CD8-positive, alpha-beta memory T cell (primary cell): ENCODE measurements at places on chromosomes 3 and 15. TPM values are rescaled to one million over a fixed set of nuclear protein-coding genes. Genes with fewer than 3 reads are reported as not detected.

DNA sequence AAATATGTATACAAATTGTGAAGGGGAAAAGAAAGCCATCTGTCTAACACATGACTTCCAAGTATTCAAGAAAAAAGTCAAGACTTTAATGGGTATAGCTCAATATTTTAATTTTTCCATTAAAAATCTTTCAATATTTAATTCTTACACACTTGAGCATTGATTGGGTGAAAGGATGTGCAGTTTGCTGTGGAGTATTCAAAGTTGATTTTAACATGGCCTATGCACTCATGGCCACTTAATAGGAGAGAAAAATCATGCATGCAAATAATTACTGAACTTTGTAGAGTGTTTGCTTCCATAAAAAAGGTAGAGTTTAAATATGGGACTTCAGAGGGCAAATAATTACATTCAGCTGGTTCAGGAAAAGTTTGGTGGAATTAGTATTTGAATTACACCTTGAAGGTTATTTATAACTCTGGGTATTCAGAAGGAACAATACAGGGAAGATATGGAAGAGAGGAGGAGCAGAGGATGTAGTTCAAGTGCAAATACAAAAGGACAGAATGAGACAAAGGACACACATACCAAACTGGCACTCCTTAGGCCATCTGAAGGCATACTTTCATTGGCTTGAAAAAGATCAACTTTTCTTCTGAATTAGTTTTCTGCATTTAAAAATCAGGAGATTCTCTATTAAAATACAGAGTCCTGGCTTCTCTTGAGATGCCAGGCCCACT, 90.1 kb downstream of the OTOL1 start:
- H3K4me1 ChIP-seq = no peaks in the 10 kb centered on the region
- no peak overlapping the region for H3K27ac ChIP-seq
- no peak overlapping the region for H3K4me3 ChIP-seq

DNA sequence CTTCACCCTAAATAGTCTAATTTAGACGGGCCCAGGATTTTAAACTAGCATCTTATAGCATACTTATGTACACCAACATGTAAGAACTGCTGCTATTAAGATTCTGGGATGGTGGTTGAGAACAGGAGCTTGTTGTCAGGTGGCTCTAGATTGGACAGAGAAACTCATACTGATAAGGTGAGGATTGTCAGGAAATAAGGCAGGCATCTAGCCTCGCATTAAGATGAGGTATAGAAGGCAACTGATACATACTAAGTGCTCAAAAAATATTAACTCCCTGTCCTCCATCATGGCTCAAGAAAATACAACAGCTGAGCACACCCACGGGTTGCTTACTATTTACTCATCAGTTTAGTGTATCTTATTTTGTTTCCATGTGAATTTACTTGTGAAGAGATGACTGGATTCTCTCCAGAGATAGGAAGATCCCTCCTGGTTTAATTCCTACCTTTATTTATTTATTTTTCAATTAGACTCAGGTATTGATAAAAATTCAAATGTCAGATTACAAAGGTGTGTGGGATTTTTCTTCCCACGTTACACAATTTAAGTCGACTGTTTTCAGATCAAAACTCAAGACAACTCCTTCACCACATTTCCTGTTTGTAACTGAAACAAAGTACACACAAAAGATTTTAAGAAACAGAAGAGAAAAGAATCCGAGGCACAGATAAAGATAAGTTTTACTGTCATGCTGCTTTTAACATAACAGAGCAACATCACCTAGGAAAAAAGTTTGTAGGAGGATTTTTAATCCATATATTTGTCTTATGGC, at the start of gene TRAT1:
TRAT1 (plus strand) TSS at position 664 of the 775 bp plus-strand sequence. CDS start 142 bp downstream, outside the sequence.
- no peaks in the 10 kb centered on the region for H3K27me3 ChIP-seq

SLC6A20 gene
- total RNA-seq = not detected

DNA sequence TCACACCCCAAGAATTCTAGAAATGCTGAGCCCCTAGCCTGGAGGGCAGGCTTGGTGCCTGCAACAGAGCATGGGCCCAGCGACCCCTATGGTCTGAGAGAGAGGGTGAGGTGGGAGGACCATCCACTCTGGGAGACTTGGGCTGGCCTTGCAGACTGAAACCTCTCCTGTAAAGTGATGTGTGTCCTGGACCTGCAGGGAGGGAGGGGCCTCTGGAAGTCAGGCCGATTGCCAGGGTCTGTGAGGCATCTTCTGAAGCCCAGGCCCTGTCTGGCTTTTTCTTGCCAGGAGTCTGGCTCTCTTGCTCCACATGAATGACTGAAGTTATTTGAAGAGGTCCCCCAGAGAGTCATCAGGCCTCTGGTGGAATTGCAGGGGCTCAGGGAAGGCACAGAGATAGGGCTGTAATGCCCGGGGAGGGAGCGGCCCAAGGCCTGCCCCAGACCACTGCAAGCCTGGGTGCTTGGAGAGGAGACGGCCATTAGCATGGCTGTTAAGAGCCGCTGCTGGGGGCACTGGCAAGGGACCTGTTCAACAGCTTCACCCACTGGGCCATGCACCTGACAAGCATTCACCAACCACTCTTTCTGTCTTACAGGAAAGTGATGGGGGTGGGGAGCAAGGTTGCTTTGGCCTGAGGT, 56.0 kb upstream of the CHRNA7 start:
- H3K4me3 ChIP-seq = no peak overlapping the region
- no peaks in the 10 kb centered on the region for H3K4me1 ChIP-seq
- no peaks in the 10 kb centered on the region for H3K36me3 ChIP-seq
- H3K27ac ChIP-seq = no peak overlapping the region
- DNase-seq = no peak

DNA sequence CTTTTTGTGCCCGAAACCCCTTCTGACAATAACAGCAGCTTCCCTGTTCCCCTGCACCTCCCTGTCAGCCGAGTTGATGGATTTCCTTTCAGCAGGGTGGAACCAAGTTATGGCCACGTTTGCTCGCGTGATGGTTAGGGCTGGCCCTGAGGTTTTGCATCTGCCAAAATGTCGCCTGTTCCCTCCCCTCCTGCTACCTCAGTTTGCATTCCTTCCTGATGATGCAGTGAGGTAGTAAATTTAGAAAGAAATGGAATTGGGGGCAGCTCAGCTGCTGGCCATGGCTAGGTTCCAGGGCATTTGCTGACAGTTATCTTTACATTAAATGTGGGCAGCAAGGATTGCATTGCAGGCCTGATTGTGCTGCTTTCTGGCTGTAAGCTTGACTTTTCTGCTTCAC, 13.2 kb downstream of the LIMD1 start:
- no peaks in the 10 kb centered on the region for H3K27me3 ChIP-seq
- no peak for DNase-seq
- no peaks in the 10 kb centered on the region for H3K4me1 ChIP-seq
- H3K27ac ChIP-seq = no peak overlapping the region
- no peak overlapping the region for H3K4me3 ChIP-seq

ATP13A4 gene
- total RNA-seq = 1.3 TPM

KNG1 gene
- total RNA-seq = not detected

PRR20G gene
- total RNA-seq = not detected

DNA sequence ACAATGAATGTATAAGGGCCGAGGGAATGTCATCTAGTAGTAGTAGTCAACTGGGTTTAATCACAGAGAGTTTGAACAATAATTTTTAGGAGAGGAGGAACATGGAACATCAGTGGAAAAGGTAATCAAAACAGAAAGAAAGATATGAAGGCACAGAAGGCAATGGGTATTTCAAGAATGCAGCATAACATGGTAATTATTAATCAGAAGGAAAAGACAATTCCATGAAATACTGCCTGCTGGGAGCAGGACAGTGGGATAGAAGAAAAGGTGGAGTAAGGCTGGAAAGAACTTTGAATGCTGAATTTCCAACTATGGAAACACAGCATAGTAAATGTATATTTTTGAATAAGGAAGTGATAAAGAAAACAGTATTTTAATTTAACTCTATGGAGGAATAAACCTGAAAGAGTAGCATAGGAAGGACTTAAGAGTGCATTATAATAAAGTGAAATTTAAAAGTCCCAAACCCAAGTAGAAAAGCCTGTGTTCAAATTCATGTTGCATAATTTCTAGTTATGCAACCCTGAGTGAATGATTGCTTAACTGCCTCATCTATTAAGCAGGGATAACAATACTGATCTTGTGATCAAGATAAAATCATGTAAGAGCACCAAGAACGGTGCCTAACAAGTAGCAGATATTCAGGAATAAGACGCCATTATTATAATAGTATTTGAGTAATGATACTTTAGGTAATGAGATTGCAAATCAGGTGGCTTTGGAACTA, 357.7 kb downstream of the TBC1D5 start:
- H3K36me3 ChIP-seq = no peaks in the 10 kb centered on the region
- no peaks in the 10 kb centered on the region for H3K4me1 ChIP-seq
- no peaks in the 10 kb centered on the region for H3K27me3 ChIP-seq
- no peak overlapping the region for H3K4me3 ChIP-seq
- no peak for DNase-seq

DNA sequence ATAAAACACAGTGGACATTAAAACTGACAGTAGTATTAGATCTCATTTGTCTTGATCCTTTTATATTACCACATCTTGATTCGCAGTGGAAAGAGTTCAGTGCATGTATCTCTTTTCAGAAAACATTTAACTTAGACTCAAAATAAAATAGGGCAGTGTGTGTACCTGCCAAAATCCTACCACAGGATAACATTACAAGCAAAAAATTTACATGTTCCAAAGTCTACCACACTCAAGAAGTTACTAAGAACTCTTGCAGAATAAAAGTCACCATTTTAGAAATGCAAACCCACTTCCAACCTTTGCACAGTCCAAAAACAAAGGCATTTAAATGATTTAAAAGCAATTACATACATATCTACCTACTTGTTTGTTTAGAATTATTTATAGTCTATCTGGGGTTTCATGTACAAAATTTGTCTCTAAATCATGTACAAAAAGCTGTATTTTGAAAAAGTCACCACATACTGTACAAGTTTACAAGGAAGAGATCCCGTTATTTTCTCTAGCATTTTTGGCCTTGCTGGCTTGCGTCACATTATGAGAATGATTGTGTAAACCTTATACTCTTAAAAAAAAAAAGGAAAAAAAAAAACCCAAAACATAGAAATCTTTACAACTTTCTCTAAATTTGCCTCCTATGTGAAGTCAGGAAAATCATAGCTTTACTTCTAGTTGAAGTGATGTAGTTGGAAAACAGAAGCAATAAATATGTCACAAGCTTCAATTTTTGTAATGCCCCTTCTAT, 153.8 kb downstream of the ADAM10 start:
- peaks cover 7% of the 10 kb centered on the region for H3K36me3 ChIP-seq
- DNase-seq = no peak
